ENCODE measurements at places on chromosomes 4 and X.

- DNase-seq, result no peak
Observed at GRCh38 chr4:70836081-70836480, 3.6 kb downstream of the GRSF1 start.

DNA sequence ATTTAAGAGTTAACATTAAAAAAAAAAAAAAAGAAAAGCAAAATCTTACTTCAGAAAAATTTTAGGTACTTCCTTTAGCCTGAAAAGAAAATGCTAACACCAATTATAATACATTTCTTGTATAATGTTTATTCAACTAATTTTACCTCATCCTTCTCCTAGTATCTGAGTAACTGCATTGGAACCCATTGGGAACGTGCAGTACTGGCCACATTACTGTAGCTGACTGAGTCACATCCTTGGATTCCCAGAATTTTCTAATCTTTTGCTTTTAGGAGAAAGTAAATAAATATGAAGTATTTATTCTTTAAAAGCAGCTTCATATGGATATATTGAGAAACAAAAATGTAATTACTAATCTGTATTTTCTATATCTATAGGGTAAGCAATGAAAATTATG is 82.6 kb upstream of the SLITRK2 start:
- no peak for DNase-seq

DNA sequence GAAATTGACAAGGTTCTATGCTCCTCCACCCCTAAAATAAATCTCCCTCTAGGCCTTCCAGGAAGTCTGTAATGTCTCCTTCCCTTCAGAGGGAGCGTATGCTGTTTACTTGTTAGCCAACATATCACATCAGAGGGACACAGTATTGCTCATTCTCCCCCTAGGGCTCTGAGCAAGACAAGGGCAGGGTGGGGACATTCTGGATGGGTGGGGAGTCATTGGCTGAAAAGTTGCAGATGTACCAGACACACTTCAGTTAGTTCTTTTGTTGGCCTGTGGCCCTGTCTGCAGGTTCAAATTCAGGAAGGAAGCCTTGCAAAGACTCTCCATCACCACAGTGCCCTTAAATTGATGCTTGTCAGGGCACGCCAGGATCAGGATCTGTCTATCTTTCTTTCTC is 106.3 kb upstream of the TEX13D start:
- DNase-seq, result no peak

- no peak for DNase-seq
Observed at GRCh38 chrX:135302269-135302873, 6.9 kb upstream of the ETDC start.

GRCh38 chr4:123649250-123649644 is 252.7 kb downstream of the SPRY1 start:
- no peak for DNase-seq

GRCh38 chr4:99447079-99447478 is 11.9 kb upstream of the ADH7 start:
- DNase-seq, result no peak

- DNase-seq, result no peak
Observed at GRCh38 chrX:106894978-106895452, 8.1 kb downstream of the RIPPLY1 start.

DNA sequence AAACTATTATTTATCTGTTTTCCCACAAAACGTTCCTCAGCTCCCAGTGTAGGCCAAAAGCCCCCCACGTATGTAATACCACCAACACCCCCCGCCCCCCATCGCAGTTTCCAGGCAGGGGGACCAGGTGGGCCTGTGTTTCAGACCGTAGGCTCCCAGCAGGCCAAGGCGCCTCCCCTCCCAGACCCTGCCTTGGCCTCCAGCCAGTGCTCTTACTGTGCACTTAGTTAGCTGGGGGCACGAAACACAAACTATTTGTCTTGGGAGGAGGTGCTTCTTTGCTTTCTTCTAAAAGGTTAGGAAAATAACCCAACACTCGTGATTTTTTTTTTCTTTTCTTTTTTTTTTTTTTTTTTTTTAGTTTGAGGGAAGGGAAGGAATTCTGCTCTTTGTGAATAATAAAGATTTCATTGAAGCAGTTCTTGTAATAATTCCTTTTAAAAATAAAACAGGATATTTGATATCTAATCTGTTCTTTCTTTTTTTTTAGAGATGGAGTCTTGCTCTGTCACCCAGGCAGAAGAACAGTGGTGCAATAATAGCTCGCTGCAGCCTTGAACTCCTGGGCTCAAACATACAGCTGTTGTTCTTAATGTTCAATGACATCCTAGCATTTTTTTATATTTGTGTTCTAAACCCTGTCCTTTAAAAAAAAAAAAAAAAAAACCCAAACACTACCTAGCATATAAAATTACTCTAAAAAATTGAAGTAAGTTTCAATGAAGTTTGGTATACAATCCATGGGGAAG is 83.0 kb upstream of the CLDN34 start:
- DNase-seq, result no peak

GRCh38 chr4:87465739-87466366 is 43.5 kb downstream of the NUDT9 start:
- DNase-seq, result no peak

DNA sequence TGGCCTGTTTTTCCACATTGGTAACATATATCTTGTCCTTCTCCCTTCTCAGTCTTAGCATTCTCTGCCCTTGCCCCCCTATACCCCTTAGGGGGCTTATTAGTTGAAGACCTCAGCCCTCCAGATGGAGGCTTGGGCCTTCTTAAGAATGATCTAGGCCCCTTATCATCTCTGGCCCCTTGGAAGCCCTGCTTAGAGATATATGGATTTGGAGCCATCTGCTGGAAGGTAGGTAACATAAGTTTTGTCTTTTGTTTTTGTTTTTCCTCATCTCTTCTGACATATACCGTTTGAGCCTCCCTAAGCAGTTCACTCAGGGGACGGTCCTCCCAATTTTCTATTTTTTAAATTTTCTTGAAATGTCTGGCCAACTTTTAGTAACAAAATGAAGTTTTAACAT is 48.3 kb upstream of the NAP1L2 start:
- no peak for DNase-seq

DNA sequence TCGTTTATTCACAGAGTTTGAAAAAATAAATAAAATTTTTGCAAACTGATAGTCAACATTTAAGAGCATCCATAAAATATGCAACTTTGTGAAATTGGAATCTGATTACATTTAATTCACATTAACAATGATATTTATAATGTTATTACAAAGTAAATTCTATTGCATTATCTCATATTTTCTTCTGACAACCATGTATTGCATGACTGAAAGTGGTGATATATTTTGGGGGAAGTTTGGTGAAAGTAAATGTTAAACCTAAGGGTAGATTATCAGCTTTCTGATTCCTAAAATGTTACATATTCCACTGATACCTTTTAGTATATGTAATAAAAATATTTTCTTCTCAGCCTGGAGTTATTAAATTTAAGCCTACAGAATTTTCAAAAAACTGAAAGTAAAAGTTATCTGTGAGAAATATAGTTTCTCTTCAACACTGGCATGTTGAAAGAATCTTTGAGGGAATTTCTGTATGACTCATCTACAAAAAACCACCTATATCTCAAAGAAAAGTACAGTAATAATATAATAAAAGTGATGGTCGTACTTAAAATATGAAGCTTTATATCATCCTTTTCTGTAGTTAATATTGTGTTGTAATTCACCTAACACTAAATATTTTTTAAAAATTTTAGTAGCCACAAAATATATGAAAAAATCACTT is 1179.6 kb upstream of the PCDH7 start:
- no peak for DNase-seq

- no peak for DNase-seq
Observed at GRCh38 chrX:129818123-129818522, 25.6 kb downstream of the ZDHHC9 start.

GRCh38 chr4:62344474-62344873 is 1144.3 kb downstream of the ADGRL3 start:
- no peak for DNase-seq

DNA sequence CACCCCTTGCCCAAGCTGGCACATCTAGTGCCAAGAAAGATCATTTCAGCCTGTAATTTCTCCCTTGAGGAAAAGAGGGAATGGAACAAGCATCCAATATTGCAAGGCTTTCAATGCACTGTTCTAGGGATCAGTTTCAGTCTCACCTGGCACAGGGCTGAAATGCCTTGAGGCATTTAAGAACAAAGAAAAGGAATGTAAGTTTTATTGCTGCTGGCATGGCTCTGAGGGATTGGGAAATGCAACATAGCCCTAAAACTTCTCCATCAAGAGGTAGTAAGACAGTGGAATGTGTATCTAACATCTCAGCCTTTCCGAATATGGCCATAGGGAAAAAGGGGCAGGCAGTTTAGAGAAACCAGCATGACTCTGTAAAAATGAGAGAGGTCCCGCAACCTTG is 732.6 kb upstream of the LCORL start:
- DNase-seq, result no peak

- DNase-seq, result no peak
Observed at GRCh38 chrX:13473442-13474163, 95.8 kb upstream of the EGFL6 start.

DNA sequence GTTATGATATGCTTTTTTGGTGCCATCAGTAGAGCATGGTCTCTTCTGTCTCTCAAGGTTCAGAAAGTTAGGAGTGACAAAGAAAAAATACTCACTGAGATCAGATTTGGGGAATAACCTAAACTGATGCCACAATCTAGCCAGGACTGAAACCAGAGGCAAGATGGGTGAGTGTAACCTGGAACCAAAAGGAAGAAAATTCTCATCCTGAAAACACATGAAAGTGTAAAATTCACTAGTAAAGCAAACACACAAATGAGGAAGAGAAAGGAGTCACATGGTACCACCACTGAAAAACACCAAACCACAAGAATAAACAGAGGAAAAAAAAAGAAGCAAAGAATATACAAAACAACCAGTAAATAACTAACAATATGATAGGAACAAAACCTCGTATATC is 96.4 kb downstream of the ANXA10 start:
- DNase-seq, result no peak

DNA sequence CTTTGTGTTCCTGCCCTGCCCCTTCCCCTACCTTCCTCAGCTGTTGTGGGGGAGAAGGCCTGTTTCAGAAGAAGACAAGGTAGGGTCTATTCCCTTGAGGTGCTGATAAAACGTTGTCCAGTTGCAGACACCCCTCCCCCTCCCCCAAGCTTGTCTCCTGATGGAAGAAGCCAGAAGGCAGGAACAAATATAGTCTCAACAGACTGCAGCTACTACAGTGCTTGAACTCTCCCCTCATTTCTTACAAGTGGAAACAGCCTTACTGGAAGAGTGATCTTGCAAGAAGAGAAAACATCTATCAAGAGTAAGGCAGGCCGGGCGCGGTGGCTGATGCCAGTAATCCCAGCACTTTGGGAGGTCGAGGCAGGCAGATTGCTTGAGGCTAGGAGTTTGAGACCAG is 11.0 kb upstream of the MAP7D3 start:
- no peak for DNase-seq

DNA sequence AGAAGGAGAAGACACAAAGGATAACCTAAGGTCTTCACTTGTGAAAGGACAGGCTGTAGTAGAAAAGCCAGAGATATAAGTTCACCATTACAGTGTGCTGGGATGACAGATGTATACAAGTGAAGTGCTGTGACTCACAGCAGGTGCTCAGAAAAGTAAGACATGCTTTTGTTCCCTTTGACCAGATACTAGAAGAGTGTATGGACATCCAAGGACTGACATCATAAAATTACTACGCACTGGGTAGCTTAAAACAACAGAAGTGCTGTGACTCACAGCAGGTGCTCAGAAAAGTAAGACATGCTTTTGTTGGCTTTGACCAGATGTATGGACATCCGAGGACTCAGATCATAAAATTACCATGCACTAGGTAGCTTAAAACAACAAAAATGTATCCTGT is 61.6 kb upstream of the BTC start:
- DNase-seq, result no peak

GRCh38 chrX:145818186-145819113 is 821 bp downstream of the SLITRK2 start:
- DNase-seq, result no peak

DNA sequence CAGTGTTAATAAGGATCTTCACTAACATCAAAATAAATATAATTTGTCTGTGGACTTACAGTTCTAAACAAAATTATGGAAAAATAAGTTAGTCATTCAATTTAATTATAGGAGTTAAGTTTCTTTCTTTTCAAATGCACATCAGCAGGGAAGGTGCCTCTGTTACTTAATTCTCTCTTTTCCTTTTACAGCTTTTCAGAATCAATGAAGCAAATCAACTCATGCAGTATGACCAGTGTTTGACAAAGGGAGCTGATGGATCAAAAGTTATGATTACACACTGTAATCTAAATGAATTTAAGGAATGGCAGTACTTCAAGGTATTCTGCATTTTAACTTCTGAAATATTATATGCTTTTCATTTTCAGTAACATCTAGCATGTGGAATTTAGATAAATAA is 15.9 kb downstream of the HMGB2 start:
- no peak for DNase-seq

DNA sequence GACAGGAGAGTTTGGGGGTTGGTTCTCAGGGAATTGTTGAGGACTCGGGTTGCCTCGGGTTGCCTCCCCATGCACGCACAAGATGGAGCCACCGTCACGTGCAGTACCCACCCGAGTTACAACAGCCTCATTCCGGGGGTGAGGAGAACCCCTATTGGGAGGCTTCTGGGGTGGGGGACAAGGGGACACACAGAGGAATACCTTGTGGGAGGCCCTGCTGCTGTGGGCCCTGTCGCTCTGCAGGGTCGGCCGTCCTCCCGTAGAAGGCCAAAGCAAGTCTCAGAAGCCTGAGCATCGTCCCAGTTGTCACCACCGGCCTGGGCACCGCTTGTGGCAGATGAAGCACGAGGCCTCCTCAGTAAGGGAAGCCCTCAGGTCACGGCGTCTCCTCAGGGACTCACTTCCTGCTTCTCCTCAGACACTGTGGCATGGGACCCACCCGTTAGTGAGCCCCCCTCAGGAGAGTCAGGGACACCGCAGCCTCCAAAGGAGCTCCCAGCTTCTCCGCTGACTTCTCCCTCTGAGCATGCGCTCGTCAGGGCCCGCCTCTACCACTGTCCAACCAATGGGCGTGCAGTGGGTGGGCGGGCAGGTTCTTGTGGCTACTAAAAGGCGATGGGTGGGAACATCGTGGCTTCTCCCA is at the start of gene CT55:
CT55 (minus strand) TSS at position 522 of the 643 bp plus-strand sequence; CDS start at position 295, 227 bp downstream.
- DNase-seq, result no peak

GRCh38 chrX:10259716-10260115 is 102.9 kb downstream of the CLCN4 start:
- no peak for DNase-seq

DNA sequence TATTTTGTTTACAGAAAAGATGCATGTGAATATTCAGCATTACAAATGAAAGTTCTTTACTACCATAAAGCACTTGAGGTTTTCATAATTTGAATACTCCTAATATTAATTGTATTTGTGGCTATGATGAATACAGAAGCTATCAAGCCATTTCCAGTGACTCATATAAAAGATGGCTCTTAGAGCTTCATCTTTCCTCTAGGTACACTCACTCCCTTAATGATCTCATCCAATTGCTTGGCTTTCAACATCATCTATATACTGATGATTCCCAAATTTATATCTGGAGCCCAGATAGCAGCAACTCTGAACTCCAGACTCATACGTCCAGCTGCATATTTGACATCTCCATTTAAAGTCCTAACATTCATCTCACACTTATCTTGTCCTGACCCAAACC is 183.4 kb upstream of the FAM241A start:
- DNase-seq, result no peak

Data from posterior cingulate gyrus (tissue), 11 donors.